Sigmoid colon (tissue), 7 donors: ENCODE measurements at places on chromosomes 12 and 14. TPM values are rescaled to one million over a fixed set of nuclear protein-coding genes. Genes with fewer than 3 reads are reported as not detected.

Gene ZBTB42
- 5.3 TPM for total RNA-seq

Gene LPAR5
- 0.28 TPM for total RNA-seq

Gene C2CD5
- 27.2 TPM for total RNA-seq

Gene KRT73
- not detected for total RNA-seq

Gene CLEC7A
- 6.1 TPM for total RNA-seq

Gene TAS2R7
- not detected for total RNA-seq

Gene OVCH1
- total RNA-seq, result 0.16 TPM

Gene KCNA1
- 2.4 TPM for total RNA-seq

Gene TMBIM6
- 246 TPM for total RNA-seq

Gene CD27
- not detected for total RNA-seq

Gene SOX5
- 13.6 TPM for total RNA-seq

Gene DPY19L2
- 28.8 TPM for total RNA-seq

Gene C12orf50
- total RNA-seq, result not detected

Gene CLEC4E
- total RNA-seq, result 1.9 TPM

Gene SCN8A
- total RNA-seq, result 0.83 TPM

Gene CCDC197
- total RNA-seq, result not detected

Gene RDH5
- total RNA-seq, result 30.7 TPM

Gene POTEM
- not detected for total RNA-seq

Gene C14orf132
- 20.7 TPM for total RNA-seq

Gene BEGAIN
- 0.36 TPM for total RNA-seq
